ENCODE measurements at places on chromosomes 1 and 21. TPM values are rescaled to one million over a fixed set of nuclear protein-coding genes. Genes with fewer than 3 reads are reported as not detected.
A peak's percentile ranks its signal among the peaks of the same experiment; 100 is the strongest.

- no peak for DNase-seq
These were observed 18.0 kb upstream of the MNDA start for GRCh38 chr1:158813164-158813563.

- DNase-seq: peak; percentile 60
These were observed 37.2 kb downstream of the WNT4 start for GRCh38 chr1:22105611-22106207.

- DNase-seq: no peak
These were observed 151.9 kb downstream of the MAGI3 start for GRCh38 chr1:113542221-113542701.

DNA sequence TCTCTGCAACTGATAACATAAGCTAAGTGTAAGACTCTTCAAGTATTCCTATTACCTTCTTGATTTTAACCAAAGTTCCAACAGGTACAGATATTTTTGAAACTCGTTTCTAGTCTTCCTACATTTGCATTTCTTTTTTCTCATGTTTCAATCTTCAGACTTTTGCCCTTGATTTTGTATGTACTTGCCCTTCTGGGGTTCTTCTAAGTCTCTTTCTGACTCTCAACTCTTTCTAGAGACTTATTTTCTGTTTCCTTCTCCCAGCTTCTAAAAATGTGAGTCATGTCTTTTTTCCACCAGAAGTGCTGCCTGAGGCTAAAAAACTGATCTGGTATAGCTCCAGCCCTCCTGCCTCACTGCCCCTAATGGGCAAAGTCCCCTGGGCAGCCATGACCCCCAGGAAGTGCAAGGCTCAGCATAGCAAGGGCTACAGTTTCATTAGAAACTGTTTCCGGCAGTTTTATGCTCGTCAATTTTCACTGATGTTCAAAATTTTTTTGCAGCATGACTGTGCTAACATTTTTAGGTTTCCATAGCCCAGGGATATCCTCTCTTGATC lies 265.9 kb downstream of the SEC16B start:
- no peak for DNase-seq

DNA sequence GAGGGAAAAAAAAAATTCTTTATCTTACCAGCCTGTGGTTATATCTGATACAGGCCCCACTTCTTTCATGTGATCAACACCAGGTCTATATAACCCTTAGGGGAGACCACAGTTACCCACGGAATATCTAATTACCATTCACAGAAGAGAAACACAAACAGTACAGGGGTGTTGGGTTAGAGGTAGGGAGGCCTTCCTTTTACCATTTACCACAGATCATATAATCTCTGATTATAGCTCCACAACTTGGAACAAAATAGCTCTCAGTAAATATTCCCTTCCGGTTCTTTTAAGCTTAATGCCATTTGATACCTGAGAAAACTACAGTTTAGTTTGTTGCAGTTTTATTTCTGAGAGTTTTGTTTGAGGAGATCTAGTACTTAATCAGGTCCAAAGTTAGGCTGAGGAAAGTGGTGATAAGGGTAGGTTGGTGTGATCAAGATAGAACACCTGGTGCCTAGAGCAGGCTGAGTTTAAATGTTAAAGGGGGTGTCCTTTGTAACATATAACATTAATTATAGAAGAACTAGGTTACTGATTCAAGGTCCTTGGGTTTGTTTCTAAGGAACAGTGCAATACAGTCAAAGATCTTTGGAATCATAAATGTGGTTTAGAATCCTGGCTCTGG lies 14.1 kb downstream of the EPB41 start:
- DNase-seq: no peak

The SLC19A1 gene
- 67.0 TPM for polyA plus RNA-seq

Data from left kidney (tissue), 8 donors.